ENCODE measurements at places on chromosomes 5 and 9.
A peak's percentile ranks its signal among the peaks of the same experiment; 100 is the strongest.

- DNase-seq = no peak
Observed at GRCh38 chr5:56918054-56918453, 8.7 kb downstream of the SETD9 start.

DNA sequence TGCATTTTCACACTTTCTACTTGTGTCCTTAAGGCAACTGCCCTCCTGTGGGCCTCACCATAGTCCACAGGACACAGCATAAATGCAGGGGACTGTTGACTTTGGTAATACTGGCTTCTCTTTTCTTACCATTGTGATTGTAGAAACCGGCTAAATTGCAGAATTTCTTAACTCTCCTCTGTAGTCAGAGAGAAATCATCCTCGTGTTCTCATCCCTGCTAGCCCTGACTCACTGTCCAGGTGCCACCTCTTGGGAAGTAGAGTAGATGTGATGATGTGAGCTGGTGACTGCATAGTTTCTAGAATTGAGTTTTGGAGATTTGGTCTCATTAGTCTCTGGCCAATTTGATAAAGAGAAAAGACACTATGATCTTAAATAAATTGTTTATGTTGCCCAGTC is 5.5 kb downstream of the PHF24 start:
- no peak for DNase-seq

DNA sequence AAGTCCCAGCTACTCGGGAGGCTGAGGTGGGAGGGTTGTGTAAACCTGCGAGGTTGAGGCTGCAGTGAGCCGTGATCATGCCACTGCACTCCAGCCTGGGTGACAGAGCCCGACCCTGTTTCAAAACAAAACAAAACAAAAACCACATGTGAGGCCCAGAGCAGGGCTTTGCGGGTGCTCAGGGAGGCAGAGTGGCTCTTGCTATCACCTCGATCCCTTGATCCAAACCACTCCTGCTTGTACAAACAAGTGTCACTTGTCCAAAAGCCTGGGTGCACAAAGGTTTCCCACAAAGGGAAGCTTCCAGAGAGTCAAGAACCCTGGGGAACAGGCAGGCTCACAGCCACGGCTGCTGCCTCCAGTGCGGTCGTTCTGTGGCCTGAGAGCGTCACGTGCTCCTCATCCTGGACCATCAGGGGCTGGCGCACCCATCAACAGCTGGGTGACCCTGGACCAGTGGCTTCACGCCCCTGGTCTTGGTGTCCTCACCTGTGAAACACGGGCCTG is 162.7 kb downstream of the C9orf50 start:
- no peak for DNase-seq

GRCh38 chr9:567128-567746 is 274.3 kb upstream of the DMRT1 start:
- DNase-seq = no peak

GRCh38 chr5:93340881-93341280 is 240.1 kb downstream of the NR2F1-AS1 start:
- DNase-seq = no peak

- no peak for DNase-seq
Observed at GRCh38 chr9:120398286-120398685, 181.7 kb downstream of the CDK5RAP2 start.

DNA sequence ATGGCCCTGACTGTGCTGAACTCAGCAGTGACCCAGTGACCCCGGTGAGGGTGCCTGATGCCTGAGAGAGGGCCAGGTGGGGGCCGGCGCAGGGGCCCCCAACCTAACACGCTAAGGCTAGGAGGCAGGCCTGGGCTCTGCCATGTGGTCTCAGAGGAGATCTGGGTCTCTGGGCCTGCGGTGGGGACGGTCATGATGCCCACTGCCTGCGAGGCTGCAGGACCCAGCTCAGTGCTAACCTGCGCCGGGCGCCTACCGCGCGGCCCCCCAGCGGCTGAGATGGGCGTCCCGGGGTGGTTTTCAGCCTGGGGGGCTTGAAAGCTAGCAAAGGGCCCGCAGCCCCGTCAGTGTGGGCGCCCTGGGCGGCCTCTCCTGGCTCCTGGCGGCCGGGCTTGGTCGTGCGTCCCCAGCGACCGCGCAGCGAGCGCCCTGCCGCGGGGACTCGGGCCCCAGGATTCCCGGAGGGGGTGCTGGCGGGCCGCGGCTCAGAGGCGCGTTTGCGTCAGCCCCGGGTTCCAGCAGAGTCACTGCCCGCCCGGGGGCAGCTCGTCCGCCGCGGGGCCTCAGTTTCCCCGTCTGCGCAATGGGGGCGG is 2.5 kb downstream of the EGFL7 start:
- DNase-seq = no peak

- DNase-seq = peak; percentile 66
Observed at GRCh38 chr9:136532799-136533774, 12.8 kb downstream of the NOTCH1 start.

DNA sequence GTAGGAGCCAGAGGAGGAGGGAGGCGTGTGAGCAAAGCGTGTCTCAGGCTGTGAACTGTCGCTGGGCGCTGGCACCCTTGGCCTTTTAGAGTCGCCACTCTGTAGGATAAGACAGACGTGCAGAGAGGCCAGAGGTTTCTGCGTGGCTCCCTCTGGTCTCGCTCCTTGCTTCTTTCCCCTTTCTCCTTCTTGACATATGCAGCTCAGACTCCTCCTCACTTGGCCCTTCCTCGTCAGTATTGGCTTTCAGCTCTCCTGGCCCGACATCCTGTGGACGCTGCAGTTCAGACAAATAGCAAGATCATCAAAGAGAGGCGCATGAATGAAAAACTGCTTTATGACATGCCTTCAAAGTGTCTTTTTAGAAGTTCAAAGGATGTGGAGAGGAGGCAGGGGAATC is 116.8 kb upstream of the SPRY4 start:
- no peak for DNase-seq

DNA sequence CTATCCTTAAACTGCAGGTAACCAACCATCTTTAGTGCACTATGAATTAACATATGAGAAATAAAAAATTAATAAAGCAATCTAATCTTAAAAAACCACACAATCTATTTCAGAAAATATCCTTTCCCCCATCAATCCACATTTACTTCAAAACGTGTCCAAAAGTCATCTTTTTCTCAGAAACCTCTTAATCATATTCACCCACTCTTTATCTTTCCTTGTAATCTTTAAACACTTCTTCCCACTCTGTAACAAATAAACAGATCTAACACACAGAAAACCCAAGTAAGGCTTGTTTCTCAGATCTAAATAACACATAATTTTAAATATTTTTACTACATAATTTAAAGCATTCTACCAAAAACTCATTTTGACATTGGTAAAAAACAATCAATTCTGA is 44.4 kb downstream of the EFCAB9 start:
- DNase-seq = no peak

DNA sequence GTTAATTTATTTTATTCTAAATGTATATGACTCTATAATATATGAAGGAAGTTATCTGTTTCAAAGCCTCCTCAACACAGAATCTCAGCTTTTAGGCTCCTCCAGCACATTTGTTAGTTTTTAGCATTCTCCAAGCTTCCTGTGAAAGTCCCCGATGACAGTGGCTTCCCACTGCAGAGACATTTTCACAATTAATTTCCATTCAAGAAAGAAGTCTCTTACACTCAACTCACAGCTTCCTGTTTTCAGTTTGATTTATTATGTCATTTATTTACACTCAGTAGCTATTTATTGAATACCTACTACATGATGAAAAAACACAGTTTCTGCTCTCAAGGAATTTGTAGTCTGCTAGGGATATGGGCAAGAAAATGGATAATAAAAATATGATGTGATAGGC is 2228.2 kb upstream of the WWC1 start:
- no peak for DNase-seq

DNA sequence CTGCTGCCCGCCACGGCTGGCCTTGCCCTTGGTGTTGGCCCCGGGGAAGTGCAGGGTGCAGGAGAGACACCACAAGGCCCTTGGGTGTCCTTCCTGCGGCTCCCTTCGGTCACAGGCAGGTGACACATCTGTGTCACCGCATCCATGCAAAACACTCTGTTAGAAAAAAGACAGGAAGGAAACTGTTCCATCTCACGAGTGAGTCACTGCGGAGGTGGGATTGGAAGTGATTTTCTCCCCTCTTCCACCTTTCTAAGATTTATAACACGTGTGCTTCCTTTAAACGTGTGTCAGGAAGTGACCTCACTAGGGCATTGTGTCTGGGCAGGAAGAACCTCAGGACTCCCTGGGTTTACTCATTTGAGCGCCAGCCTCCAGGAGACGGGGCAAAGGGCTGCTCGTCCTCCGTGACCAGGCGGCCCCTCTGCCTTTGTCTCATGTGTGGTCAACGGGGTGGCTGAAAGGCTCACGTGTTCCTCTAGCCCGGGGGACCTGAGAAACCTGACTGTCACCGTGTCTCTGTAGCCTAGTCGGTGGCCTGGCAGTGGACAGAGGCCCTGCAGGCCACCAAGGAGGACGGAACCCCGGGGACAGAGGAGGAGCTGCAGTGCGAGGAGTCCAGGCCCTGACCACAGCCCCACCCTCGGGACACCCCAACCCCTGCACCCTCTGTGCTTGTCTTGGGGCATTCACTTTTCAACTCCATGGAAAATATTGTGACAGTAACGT is 4.9 kb upstream of the LCN1 start:
- DNase-seq = no peak
